Activated CD4-positive, alpha-beta T cell treated with anti-CD3 and anti-CD28 coated beads, Interleukin-2, amount 50 U/mL, for 1 hour (primary cell): ENCODE measurements at places on chromosomes 5 and 9.

- no peak for DNase-seq
Measured at GRCh38 chr5:128673411-128673957, 135.4 kb upstream of the FBN2 start.

DNA sequence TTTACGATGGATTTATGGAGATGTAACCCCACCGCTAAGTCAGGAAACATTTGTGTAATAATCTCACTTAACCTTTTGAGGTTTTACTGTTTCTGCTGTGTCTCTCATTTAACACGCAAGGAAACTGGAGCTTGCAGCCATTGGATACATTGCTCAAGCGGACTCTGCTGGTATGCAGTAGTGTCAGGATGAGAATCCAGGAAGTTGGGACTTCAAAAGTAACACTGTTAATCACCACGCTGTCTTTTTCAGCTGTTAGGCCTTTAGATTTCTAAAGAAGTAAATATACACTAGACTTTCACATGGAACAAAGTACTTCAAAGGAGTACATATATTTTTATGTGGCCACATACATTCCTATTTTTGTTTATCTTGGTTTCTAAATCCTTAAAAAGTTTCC is 114.7 kb downstream of the LPAR1 start:
- no peak for DNase-seq

DNA sequence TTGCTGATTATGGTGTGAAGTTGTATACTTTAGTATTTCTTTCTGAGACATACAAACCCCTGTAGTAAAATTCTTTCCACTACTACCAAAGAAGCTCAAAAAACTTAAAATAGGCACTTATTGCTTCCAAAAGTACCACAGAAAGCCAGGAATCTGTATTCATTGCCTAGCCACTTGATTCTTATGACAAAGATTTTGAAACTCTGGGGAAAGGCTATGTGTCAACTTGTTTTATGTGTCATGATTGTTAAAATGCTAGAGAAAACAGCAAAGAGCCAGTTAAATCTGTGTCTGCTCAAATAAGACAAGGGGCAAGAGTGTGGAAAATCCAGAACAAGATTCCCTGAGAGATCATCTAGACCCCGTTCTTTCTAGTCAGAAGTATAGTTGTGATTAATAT is 6.0 kb downstream of the KIF2A start:
- no peak for DNase-seq

GRCh38 chr5:176573564-176574296 is 24.6 kb downstream of the CDHR2 start:
- DNase-seq = peak; percentile 78
